ENCODE measurements at places on chromosomes 7 and 10.

DNA sequence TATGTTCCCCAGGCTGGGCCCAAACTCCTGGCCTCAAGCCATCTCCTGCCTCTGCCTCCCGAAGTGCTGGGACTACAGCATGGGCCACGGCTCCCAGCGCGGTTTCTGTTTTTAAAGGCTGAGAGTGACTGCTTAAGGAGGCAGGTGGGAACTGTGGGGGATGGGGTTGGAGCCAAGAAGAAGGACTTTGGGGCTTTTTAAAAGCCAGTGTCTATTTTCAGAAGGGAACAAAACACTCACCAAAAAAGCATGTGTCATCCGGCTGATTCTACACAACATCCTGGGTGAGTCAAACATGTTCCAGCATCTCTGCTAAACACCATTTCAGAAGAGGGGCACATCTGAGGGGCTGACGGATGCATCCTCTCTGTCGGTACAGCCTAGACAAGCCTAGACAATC is 824.5 kb downstream of the TYW1 start:
- no peak for DNase-seq

GRCh38 chr10:110786172-110786571 is 85.6 kb upstream of the PDCD4 start:
- DNase-seq, result no peak

DNA sequence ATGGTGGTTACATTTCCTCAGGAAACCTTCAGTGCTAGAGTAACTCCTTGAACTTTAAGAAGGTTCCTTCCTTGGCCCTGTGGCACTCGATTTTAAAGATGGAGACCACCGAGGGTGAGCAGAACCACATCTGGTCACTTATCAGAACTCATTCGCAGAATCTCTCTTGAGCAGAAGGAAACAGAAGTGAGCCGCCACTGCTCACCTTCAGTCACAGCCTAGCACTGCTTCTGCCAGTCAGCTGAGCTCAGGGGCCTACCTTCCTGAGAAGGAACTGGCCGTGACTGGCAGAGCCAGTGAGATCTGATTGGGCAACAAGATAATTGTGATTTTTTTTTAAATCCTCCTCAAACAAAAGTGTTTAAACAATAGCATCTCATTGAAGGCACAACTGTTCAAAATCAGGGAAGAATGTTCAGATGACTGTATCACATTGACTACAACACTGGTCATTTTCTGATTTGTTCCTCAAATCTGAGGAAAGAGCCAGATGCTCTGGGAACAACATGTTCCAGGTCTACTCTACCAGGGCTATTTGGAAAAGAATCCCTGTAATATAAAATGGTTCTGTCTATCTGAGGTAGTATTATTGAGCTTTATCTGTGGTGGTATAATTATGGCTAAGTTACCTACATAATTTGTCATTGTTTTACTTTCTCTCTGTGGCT is 2.7 kb upstream of the SYPL1 start:
- DNase-seq, result no peak

DNA sequence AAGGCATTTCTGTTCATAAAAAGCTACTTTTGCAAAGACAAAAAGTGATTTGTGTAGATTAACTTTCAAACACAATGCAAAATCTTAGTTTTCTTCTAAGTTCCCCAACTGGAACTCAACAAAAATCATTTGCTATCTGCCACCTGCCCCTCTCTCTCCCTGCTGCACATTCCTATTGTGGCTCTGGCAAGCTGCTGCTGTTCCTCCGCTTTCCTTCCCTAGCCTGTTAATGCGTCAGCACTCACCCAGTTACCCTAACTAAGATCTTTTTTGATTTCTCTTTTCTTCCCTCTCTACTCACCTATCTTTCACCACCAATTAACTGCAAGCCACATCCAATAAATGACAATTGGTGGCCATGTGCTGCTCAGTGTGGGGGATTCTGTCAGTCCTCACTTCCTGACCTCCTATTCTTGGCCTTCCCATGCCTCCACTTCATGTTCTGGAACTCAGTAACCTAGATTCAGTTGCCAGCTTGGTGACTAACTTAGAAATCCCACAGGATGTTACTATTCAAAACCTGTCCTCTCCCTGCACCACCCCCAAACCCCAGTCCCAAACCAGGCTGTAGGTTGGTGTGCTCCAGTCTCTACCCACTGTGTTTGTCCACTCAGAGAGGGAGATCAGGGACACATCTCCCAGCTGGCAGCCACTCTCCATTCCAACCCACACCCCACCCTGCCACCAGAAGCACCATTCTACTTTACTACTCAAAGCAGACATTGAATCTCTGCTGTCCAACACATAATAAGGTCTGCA is 140.2 kb upstream of the CTTNBP2 start:
- no peak for DNase-seq

DNA sequence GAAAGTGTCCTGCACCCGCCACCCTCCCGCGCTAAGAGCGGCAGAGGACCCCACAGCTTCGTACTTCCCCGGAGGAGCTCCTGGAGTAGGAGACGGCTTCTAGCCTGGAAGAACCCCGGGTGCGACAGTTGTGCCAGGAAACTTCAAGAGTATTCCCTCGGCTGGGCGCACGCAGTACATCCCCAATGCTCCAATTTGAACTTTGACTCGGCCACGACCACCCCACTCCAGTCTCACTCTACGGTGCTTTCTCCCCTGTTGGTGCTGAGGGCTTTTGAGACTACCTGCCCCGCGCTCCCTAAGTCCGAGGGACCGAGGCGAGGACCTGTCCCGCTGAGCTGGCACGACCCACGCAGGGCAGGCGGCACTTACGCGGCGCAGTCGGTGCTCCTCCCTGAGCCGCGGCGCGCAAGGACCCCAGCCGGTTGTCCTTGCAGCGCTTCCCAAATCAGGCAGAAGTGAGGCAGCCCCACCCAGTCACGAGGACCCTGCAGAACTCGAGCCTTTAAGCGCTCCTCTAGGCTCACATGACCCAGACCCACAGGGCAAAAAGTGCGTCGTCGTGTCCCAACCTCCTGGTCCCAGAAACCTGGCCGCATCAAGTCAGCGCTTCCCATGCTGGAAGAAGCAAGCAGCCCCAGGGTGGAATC is at the start of gene CPVL:
TSS of gene CPVL (minus strand) at position 481 of the 650 bp plus-strand sequence. CDS start 25,476 bp downstream, outside the sequence.
- DNase-seq, result no peak

GRCh38 chr7:140160308-140160707 is 16.5 kb downstream of the KDM7A start:
- no peak for DNase-seq
